ENCODE measurements at places on chromosomes 5 and 9. TPM values are rescaled to one million over a fixed set of nuclear protein-coding genes. Genes with fewer than 3 reads are reported as not detected.

Gene CATSPER3
- total RNA-seq: under 0.01 TPM

Gene RLN1
- total RNA-seq: not detected

Gene CAMLG
- total RNA-seq: 43.2 TPM

Gene STOML2
- 159 TPM for total RNA-seq

Gene ACOT12
- total RNA-seq: not detected

Gene PCDHB4
- 0.22 TPM for total RNA-seq

Gene NADK2
- total RNA-seq: 24.8 TPM

Gene CCDC180
- 2.2 TPM for total RNA-seq

Gene NIPAL4
- not detected for total RNA-seq

Gene SH2D3C
- 51.5 TPM for total RNA-seq

Gene PCDHGA12
- total RNA-seq: 1.5 TPM

Gene TMOD1
- 0.87 TPM for total RNA-seq

Gene DOCK2
- 0.26 TPM for total RNA-seq

Gene PCDHA9
- 0.09 TPM for total RNA-seq

Gene NMUR2
- not detected for total RNA-seq

Gene ZBED3
- total RNA-seq: 0.95 TPM

Gene ADAMTSL2
- total RNA-seq: 0.11 TPM

Gene PCDHB9
- total RNA-seq: 0.22 TPM

Gene PPP3R2
- not detected for total RNA-seq

Gene KCTD16
- 0.09 TPM for total RNA-seq

Gene SLC36A2
- total RNA-seq: not detected

Gene TLR4
- 124 TPM for total RNA-seq

Gene TERT
- total RNA-seq: not detected

Gene ACER2
- 11.2 TPM for total RNA-seq

Gene GTF2H2C
- total RNA-seq: 24.4 TPM

Gene TXN
- total RNA-seq: 164 TPM

Gene EIF4E1B
- total RNA-seq: not detected

Gene SPARC
- total RNA-seq: 676 TPM

Gene TLE1
- total RNA-seq: 59.9 TPM
